ENCODE measurements at places on chromosomes 2 and 18. TPM values are rescaled to one million over a fixed set of nuclear protein-coding genes. Genes with fewer than 3 reads are reported as not detected.

Gene IL1R2
- total RNA-seq: 1.7 TPM

Gene MTCL1
- total RNA-seq: 23.5 TPM

Gene CFAP210
- not detected for total RNA-seq

Gene TBC1D8
- total RNA-seq: 18.9 TPM

Gene FBXO15
- 1.1 TPM for total RNA-seq

Gene HOXD8
- 1.6 TPM for total RNA-seq

Gene SPP2
- not detected for total RNA-seq

Gene MAB21L4
- total RNA-seq: not detected

Gene KCNIP3
- 0.57 TPM for total RNA-seq

Gene NDC80
- total RNA-seq: 2.7 TPM

Gene YPEL5
- 94.2 TPM for total RNA-seq

Gene RFTN2
- 10.5 TPM for total RNA-seq

Gene CCDC142
- 20.0 TPM for total RNA-seq

Gene GYPC
- 125 TPM for total RNA-seq

Gene TSHZ1
- 4.8 TPM for total RNA-seq

Gene KYNU
- 9.5 TPM for total RNA-seq

Gene TRABD2A
- total RNA-seq: 6.4 TPM

Gene CEP76
- total RNA-seq: 12.0 TPM

Gene C2orf15
- not detected for total RNA-seq

Gene PLCD4
- total RNA-seq: 1.8 TPM

Gene RAB27B
- 30.2 TPM for total RNA-seq

Gene UGT1A4
- not detected for total RNA-seq

Gene PRKRA
- total RNA-seq: 43.5 TPM

Gene EN1
- not detected for total RNA-seq

Gene SPRED2
- total RNA-seq: 6.0 TPM

Gene RGPD3
- total RNA-seq: 0.09 TPM

Gene PCARE
- not detected for total RNA-seq

Measured in smooth muscle cell of bladder (primary cell).